ENCODE measurements at places on chromosomes 5 and 9.

DNA sequence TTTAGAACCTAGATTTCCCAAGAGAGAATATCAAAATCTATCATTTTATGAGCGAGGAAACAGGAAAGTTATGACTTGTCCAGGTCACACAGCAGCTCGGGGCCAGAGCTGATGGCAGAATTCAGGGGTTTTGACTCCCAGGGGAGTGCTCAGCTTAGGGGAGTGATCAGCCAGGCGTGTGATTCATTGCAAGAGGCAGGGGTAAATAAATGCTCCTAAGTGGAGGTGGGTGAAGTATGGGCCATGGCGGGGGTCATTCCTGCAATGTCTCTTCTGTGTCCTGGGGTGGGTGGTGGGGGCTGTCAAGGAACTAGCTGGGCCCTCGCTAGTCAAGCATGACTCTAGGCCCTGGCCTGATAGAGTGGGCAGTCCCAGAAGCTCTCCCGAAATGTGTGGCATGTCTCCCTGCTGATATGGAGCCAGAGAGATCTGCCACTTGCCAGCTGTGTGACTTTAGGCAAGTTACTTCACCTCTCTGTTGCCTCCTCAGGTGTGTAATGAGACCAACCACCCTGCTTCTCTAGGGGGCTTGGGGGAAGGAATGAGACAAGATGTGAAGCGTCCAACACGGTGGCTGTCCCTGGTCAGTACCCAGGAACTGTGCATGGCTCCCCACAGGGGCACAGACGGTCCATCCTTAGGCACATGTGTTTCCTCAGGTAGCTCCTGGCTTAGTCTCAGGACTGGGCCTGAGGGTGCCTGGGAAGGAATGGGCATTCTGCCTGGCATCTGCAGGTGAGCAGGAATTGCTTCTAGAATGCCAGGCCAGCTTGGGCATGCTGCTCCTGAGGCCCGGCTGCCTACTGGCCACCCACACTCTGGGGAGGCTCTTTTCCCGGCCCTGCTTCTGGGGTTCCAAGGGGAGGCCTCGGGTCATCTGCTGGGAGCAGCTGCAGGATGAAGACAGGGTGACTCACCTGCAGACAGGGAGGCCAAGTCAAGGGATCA lies 36.5 kb upstream of the SH3PXD2B start:
- DNase-seq: no peak

- DNase-seq: no peak
Observed at GRCh38 chr5:131759704-131760103, 37.1 kb downstream of the FNIP1 start.

- no peak for DNase-seq
Observed at GRCh38 chr9:86639899-86640379, 285.7 kb upstream of the TUT7 start.

GRCh38 chr5:173410459-173411233 lies 82.4 kb upstream of the STC2 start:
- no peak for DNase-seq

- no peak for DNase-seq
Observed at GRCh38 chr5:158484150-158484549, 615.6 kb downstream of the EBF1 start.

Data from left hindlimb (tissue), 1 donor.